Endothelial cell (in vitro differentiated cells): ENCODE measurements at places on chromosomes 6 and 20. TPM values are rescaled to one million over a fixed set of nuclear protein-coding genes. Genes with fewer than 3 reads are reported as not detected.
A peak's percentile ranks its signal among the peaks of the same experiment; 100 is the strongest.

HS3ST5 gene
- total RNA-seq = 0.51 TPM

BPIFB1 gene
- not detected for total RNA-seq

DNA sequence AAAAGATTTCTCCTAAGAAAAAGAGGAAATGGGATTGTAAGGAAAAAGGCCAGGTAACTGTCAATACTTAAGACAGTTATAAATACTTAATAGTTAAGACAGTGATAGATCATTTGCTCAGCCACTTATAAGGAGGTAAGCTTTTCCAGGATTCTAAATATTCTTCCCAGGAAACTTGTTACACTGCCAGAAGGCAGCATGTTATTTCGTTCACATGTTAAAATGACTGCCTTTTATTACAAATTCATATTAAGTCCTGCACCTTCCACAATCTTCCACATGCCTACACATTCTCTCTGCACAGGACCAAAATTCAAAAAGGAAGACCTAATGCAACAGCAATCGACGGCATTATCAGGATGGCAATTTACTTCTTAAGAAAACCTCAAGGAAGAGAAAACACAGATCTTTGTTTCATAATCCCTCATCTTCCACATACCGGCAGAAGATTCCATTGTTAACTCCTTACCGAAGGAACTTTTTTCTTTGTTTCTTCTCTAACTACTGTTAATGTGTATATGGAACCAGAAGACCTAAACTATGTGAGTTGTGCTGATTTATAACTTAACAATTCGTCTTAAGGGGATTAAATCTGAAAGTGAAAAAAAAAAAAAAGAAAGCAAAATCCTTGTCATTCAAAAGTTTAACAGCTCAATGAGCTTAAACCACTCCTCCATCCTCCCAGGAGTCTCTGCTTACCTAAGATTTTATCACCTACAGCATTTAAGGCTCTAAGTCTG lies 799 bp downstream of the TAAR2 start:
- H3K36me3 ChIP-seq = no peaks in the 10 kb centered on the region
- no peak for DNase-seq
- no peak overlapping the region for H3K4me3 ChIP-seq

DNA sequence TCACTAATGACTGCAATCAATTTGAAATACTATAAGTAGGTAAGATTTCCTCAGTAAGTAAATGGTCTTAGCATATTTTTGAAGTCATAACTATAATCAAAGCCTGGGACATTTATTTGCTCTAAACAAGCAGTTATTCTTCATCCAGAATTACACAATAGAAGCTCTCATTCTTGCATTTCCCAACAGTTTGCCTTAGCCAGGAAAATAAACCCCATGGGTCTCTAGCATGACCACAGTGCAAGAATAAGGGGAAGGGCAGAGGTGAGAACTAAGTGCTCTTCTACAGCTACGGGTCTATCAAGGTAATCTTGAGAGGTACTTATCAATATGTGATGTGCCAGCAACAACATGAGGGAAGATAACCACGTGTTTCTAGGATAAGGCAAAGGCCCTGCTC lies 14.1 kb upstream of the HLA-C start:
- no peaks in the 10 kb centered on the region for H3K27me3 ChIP-seq
- H3K4me3 ChIP-seq = no peak overlapping the region
- H3K36me3 ChIP-seq = no peaks in the 10 kb centered on the region

- no peak overlapping the region for H3K4me3 ChIP-seq
- DNase-seq = peak; percentile 3
- no peak overlapping the region for H3K27ac ChIP-seq
- H3K36me3 ChIP-seq = no peaks in the 10 kb centered on the region
- H3K4me1 ChIP-seq = peaks cover 3% of the 10 kb centered on the region
- peaks cover 7% of the 10 kb centered on the region for H3K27me3 ChIP-seq
Observed at GRCh38 chr20:58715391-58715800, 22.8 kb downstream of the NPEPL1 start.

- no peak for DNase-seq
- no peaks in the 10 kb centered on the region for H3K4me1 ChIP-seq
- H3K27me3 ChIP-seq = no peaks in the 10 kb centered on the region
- H3K27ac ChIP-seq = no peak overlapping the region
Observed at GRCh38 chr6:21222656-21223055, 370.9 kb upstream of the SOX4 start.

GPR6 gene
- total RNA-seq = not detected

DNA sequence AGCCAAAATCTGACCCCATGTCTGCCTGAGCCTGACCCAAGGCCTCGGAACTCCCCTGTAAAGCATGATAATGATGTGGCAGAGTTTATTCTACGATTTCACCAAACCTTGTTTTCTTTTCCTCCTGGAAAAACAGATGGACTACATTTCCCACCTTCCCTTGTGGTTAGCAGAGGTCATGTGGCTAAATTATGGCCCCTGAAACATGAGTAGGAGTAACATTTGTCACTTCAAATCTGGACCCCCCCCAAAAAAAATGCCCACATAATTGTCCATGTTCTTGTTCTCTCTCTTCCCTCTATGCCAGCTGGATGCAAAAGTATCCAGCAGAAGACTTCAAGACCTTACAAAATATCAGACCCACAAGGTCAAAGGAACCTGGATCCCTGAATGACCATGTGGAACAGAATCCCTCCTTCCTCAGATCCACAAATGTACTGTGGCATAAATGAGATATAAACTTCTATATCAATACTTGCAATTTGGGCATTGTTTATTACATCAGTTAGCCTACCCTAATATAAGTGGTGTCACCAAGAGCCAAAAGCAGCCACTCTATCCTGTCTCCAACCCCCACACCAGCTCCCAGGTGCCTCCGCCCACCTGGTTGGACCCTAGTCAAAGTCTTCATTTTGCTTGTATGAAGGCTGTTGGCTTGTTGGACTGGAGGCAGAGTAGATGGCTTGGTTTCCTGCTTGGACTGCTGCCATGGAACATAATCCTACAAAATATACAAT lies 1.4 kb downstream of the C20orf96 start:
- H3K4me3 ChIP-seq = no peak overlapping the region
- peaks cover 5% of the 10 kb centered on the region for H3K36me3 ChIP-seq
- peaks cover 29% of the 10 kb centered on the region for H3K4me1 ChIP-seq
- H3K27me3 ChIP-seq = no peaks in the 10 kb centered on the region
- no peak for DNase-seq

SPDEF gene
- not detected for total RNA-seq

- H3K27ac ChIP-seq = peak overlapping the region; percentile 58
- no peaks in the 10 kb centered on the region for H3K36me3 ChIP-seq
- peaks cover 2% of the 10 kb centered on the region for H3K27me3 ChIP-seq
- DNase-seq = peak; percentile 53
Observed at GRCh38 chr6:90610751-90611542, 24.1 kb upstream of the MAP3K7 start.

UBE2J1 gene
- total RNA-seq = 43.7 TPM

DNA sequence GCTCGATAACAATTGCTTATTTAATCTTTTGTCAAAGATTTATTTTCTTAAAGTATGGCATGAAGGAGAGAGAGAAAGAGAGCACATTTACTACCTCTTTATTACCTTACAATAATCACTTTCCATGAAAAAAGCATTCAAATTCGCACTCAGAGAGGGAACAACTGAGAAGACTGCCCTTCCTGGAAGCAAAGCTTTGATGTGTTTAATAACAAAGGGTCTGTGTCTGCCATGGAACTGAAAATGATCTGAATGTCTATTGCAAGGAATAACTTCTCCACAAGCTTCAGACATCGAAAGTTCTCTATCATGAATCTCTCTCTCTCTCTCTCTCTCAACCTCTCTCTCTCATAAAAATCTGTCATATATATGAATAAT lies 308.9 kb downstream of the HDGFL1 start:
- no peak overlapping the region for H3K4me3 ChIP-seq
- H3K27me3 ChIP-seq = no peaks in the 10 kb centered on the region
- no peak overlapping the region for H3K27ac ChIP-seq
- DNase-seq = no peak
